ENCODE measurements at places on chromosomes 6 and 20. TPM values are rescaled to one million over a fixed set of nuclear protein-coding genes. Genes with fewer than 3 reads are reported as not detected.

DNA sequence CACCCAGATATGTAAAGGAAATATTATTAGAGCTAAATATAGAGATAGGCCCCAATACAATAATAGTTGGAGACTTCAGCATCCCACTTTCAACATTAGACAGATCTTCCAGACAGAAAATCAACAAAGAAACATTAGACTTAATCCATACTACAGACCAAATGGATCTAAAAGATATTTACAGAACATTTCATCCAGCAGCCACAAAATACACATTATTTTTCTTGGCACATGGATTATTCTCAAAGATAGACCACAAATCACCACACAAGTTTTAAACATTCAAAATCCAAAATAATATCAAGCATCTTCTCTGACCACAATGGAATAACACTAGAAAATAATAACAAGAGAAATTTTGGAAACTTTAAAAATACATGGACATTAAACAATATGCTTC, 1159.1 kb upstream of the CITED2 start:
- DNase-seq = no peak

GRCh38 chr20:25309395-25310267, 61.7 kb downstream of the PYGB start:
- no peak for DNase-seq

GRCh38 chr6:124866040-124866439, 96.2 kb upstream of the RNF217 start:
- DNase-seq = no peak

DNA sequence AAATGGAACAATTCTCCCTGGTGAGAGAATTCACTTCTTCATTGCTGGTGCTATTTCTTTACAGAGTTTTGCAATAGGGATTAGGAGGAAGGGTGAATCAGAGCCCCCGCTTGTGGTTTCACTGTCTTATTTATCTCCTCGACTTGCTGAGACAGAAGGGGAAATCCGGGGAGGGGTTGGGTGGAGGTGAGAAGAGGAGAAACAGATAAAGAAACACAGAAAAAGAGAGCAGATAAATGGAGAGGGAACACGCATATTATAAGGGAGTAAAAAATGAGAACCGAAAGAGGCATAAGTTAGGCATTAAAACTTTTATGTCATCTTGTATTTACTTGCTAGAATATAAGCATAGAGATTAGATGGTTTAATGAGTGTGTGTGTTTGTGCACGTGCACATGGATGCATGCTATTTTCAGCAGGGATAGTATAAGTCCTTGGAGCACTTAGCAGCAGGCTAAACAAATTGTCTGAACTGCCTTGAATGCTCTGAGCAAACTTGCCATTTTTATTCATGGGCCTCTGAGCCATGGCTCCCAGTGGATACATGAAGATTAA, 105.0 kb downstream of the OLIG3 start:
- peak; percentile 61 for DNase-seq

GRCh38 chr6:108621117-108621516, 60.4 kb downstream of the FOXO3 start:
- DNase-seq = no peak

The OPN5 gene
- not detected for total RNA-seq

The ULBP3 gene
- 0.68 TPM for total RNA-seq

DNA sequence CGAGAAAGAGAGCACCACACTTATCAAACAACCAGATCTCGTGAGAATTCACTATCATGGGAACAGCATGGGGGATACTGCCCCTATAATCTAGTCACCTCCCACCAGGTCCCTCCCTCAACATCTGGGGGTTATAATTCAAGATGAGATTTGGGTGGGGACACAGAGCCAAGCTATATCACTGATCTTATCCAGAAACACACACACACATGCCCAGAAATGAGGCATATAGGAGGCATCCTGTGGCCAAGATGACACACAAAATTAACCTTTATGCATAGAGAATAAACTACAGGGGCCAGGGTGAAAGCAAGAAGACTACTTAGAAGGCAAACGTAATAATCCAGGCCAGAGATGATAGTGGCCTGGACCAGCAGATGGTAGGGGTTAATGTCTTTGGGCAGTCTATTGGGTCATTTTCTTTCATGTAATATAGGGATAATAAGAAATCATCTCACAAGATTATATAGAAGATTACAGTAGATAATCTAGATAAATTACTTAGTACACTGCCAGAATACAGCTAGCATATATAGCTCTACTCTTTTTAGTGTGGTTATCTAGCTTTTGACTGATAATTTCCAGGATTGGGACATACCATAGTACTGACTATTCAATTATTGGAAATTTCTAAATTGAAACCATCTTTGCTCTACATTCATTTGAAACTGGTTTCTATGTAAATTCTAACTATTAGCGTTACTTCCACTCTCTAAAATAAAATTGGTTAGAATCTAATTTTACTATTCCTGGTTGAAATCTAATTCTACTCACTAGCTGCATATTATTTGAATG, 20.0 kb downstream of the RNF144B start:
- DNase-seq = no peak

The ESR1 gene
- total RNA-seq = 1.1 TPM

DNA sequence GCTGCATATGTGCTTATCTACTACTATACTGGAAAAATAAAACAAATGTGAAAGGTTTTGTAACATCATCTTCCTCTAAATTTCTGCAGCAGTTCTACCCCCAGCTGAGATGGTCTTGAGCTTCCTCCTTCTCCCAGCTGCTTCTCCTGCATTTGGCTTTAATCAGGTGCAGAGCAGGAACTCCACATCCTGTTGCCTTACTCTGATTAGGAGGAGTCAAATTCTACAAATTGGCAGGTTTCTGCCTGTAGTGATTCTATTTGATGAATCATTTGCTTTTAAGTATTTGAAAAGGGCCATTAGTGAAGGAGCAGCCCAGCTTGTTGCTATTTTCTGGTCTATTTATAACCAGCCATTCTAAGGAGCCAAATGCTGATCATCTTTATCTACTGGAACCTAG, 224.5 kb downstream of the GMDS start:
- no peak for DNase-seq

DNA sequence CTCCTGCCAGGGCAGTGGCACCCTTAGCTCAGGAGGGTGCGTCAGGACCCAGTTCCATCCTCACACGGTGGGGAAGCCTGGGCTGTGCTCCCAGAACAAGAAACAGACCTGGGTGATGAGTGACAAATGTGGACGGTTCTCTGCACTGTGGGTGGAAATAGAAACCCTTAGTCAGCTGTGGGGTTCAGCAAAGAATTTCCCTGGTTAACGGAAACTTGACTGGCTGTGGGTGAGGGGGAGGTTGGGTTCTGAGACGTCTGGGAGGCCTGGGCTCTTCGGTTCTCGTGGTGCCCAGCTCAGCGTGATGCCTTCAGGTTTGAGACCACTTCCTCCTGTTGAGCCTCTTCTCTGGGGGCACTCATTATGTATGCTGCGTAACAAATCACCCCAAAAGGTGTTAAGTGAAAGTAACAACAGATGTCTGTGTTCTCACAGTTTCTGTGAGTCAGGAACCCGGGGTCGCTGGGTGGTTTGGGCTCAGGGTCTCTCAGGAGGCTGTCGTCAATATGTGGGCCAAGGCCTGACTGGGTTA, 53.1 kb upstream of the FAM83D start:
- peak; percentile 86 for DNase-seq

DNA sequence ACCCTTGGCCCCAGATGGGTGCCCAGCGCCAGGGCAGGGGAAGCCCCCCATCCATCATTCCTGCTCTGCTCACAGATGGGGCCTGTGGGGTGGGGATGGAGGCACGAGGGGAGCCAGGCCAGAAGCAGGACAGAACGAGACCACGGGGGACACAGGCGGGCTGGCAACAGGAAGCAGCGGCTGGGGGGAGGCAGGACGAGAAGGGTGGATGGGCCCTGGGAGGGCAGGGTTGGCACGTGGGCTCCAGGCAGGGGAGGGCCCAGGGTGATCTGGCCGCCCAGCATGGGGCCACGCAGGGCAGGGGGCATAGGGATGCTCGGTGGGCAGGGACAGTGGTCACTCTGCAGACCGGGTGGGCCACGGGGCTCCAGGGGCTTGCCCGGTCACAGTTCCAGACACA, 41.6 kb downstream of the KCNQ2 start:
- DNase-seq = no peak

- no peak for DNase-seq
Measured at GRCh38 chr6:142756215-142756630, 188.8 kb downstream of the HIVEP2 start.

The ASF1A gene
- total RNA-seq = 39.9 TPM

DNA sequence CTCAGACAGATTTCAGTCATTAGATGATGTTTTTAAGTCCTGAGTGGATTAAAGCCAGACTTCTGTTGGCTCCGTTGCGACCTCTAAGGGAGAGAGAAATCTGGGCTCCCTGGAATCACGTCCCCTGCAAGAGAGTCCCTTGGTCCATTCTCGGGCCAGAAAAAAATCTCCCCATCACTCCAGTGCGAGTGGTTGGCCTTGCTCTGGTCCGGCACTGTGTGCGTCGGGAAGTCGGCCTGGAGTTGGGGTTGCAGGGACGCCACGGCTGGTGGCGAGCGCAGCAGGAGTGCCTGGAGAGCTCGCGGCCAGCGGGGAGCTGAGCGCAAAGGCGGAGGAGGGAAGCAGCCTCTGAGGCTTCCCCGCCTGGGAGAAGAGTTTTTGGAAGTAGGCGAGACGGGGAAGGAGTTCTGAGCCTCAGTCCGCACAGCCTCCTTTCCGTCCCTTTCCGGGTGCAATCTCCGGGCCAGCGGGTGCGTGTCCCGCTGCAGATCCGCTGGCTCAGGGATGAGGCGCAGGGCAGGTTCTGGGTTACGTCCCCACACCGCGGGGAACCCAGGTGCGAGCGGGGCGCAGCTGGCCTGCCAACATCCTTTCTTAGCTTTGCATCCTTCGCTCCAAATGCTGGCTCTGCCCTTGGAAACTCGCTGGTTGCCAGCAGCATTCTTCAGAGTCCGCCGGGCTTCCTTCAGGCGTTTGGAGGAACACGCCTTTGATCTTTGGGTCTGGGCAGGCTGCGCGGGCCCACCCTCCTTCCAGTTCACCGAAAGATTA, 6.8 kb downstream of the TCF21 start:
- no peak for DNase-seq

The SH3BGRL2 gene
- total RNA-seq = 5.2 TPM

- no peak for DNase-seq
Measured at GRCh38 chr6:159047891-159048685, 3.3 kb upstream of the TAGAP start.

DNA sequence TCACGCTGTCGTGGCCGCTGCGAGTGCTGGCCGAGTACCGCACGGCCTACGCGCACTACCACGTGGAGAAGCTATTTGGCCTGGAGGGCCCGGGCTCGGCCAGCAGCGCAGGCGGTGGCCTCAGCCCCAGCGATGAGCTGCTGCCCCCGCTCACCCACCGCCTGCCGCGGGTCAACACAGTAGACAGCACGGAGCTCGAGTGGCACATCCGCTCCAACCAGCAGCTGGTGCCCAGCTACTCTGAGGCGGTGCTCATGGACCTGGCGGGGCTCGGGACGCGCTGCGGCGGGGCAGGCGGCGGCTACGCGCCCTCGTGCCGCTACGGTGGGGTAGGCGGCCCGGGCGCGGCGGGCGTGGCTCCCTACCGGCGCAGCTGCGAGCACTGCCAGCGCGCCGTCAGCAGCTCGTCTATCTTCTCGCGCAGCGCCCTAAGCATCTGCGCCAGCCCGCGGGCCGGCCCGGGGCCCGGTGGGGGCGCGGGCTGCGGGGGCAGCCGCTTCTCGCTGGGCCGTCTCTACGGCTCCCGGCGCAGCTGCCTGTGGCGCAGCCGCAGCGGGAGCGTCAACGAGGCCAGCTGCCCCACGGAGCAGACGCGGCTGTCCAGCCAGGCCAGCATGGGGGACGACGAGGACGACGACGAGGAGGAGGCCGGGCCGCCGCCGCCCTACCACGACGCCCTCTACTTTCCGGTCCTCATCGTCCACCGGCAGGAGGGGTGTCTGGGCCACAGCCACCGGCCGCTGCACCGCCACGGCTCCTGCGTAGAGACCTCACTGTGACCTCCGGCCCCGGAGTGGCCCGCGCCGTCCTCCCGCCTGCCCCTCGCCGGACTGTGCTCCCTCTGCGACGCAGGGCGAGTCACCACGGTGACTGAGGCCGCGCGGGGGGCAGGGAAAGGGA, 5.7 kb downstream of the TMEM151B start:
- peak; percentile 58 for DNase-seq

The MLIP gene
- not detected for total RNA-seq

GRCh38 chr6:150079604-150080003, 10.7 kb upstream of the ULBP3 start:
- DNase-seq = peak; percentile 21

The ZMYND8 gene
- total RNA-seq = 28.8 TPM

- no peak for DNase-seq
Measured at GRCh38 chr6:144895313-144896278, 610.5 kb downstream of the UTRN start.

The TNXB gene
- 0.43 TPM for total RNA-seq

- no peak for DNase-seq
Measured at GRCh38 chr6:93266116-93266817, 153.1 kb downstream of the EPHA7 start.

GRCh38 chr6:119894811-119895210, 545.2 kb upstream of the MAN1A1 start:
- DNase-seq = no peak

DNA sequence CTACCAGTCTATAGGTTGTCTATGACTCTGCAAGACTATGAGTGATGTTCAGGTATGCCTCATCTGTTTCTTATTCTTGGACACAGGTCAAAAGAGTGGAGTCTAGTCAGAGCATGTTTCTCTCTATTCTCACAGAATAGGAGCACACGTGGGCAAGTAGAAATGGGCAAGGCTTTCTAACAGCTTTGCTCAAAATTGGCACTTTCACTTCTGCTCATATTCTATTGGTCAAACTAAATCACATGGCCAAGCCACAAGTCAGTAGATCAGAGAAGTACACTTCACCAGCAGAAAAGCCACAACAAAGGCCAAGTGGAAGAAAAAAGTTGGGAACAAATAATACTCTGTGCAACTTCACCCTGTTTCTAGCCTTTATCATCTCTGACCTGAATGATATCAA, 354.5 kb upstream of the SYNCRIP start:
- DNase-seq = no peak

GRCh38 chr6:139595183-139595582, 220.7 kb upstream of the CITED2 start:
- no peak for DNase-seq

The PROKR2 gene
- not detected for total RNA-seq

The GNAS-AS1 gene
- total RNA-seq = 1.3 TPM

The PARD6B gene
- total RNA-seq = 4.1 TPM

GRCh38 chr6:139325125-139325524, 33.3 kb upstream of the TXLNB start:
- no peak for DNase-seq

GRCh38 chr6:168574075-168574698, 133.2 kb downstream of the SMOC2 start:
- DNase-seq = no peak
